ENCODE measurements at places on chromosomes 11 and 22. TPM values are rescaled to one million over a fixed set of nuclear protein-coding genes. Genes with fewer than 3 reads are reported as not detected.

DNA sequence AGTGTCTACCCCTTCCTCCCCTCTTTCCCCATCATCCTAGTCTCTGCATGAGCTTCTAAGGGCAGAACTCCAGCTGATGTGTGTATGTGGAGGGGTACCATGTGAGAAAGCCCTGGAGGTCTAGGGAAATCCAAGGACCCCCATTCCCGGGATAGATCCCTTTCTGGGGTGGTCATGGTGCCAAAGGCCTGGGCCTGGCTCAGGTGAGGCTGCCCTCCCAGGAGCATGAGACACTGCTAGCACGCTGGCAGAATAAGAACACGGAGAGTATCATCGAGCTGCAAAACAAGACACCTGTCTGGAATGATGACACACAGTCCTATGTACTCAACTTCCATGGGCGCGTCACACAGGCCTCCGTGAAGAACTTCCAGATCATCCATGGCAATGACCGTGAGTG lies 19.6 kb downstream of the TUB start:
- DNase-seq: no peak
- no peak overlapping the region for H3K27ac ChIP-seq
- no peak overlapping the region for H3K4me3 ChIP-seq
- peaks cover 13% of the 10 kb centered on the region for H3K27me3 ChIP-seq

GRCh38 chr22:44881624-44882023 lies 128.2 kb downstream of the PHF21B start:
- H3K27ac ChIP-seq: no peak overlapping the region
- H3K27me3 ChIP-seq: peaks cover 53% of the 10 kb centered on the region
- no peak overlapping the region for H3K4me3 ChIP-seq
- H3K36me3 ChIP-seq: peaks cover 8% of the 10 kb centered on the region
- no peak for DNase-seq
- no peaks in the 10 kb centered on the region for H3K4me1 ChIP-seq

Gene POU2AF3
- total RNA-seq: 3.4 TPM

Gene ARHGAP32
- total RNA-seq: 40.1 TPM

Data from Calu3 (cell line).